Activated naive CD4-positive, alpha-beta T cell (primary cell): ENCODE measurements at places on chromosomes 2 and 18.

DNA sequence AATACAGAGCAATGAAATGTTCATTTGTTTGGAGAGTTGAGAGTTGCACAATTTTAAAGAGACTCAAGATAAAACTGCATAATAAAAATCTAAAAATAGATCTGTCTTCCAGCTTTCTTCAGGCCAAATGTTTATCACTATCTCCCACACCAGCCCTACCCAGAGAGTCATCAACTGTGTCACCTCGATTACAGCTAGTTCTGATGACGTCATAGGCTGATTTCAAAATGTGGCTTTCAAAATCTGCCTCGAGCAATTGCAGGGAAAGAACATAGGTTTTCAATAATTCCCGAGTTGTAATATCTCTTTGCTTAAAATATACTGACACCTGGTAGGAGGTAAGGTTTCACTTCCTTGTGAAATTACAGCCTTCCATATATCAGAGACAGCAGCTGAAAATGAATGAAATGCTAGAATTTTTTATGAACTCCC lies 677.6 kb upstream of the ID2 start:
- no peak for DNase-seq

DNA sequence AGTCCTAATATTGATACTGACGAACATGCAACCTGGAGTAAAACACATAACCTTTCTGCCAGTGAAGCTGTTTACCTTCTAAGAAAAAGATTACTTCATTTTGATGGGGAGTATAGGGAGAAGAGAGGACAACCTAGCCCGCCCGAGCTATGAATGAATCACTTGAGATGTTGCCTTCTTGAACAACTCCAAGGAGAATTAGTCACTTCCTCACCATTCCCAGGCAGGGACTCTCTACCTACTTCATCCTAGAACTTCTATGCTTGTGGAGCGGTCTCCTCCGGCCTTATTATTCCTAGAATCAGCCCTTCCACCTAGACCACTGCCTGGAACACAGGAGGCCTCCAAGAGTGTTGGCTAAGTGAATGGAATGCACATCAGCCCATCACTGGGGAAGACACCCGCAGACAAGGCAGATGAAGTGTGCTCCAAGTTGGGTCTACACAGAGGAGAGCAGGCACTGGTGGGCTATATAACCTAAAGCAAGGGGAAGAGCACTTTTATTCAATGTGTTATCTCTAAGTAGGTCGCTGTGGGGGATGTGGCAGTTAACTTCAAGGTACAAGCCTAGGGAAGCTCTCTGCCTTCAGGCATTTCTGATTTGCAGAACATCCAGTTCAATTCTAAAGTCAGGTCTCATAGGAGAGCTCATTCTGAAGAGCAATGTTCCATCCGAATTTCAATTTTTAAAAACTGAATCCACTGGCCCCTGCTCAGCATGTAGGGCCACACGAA lies 57.4 kb downstream of the STK39 start:
- no peak for DNase-seq

- DNase-seq: no peak
These were observed 238.3 kb downstream of the PRKCE start for GRCh38 chr2:45889620-45890370.

DNA sequence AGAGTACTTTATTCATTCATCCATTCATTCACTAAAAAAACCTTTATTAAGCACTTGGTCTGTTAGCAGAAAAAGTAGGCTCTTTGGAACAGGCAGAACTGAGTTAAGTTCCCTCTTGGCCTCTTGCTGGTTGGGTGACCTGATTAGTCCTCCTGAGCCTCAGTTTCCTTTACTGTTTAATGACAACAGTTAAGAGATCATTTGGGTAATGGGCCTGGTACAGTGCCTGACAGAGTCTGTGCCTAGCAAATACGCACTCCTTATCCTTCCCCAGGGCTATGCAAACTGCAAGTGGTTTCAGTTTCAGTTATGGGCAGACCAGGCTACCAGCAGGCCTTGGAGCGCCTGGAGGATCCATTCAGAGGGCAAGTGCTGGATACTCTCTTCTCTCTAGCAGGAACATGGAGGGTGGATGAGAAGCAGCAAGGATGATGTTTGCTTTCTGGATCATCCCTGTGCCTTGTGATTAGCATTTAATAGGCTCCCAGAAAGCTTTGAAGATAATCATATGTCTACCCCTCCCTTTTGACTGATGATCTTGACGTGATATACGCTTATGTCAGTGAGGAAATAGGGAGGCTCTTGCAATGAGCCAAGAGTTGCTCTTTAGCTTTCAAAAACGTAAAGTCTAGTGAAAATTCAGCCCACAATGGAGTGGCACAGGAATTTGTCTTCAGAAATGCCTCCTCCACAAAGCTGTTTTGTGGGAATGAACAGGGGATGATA lies 12.4 kb upstream of the TAF1B start:
- no peak for DNase-seq

GRCh38 chr18:69882965-69883668 lies 64.6 kb downstream of the CD226 start:
- no peak for DNase-seq

DNA sequence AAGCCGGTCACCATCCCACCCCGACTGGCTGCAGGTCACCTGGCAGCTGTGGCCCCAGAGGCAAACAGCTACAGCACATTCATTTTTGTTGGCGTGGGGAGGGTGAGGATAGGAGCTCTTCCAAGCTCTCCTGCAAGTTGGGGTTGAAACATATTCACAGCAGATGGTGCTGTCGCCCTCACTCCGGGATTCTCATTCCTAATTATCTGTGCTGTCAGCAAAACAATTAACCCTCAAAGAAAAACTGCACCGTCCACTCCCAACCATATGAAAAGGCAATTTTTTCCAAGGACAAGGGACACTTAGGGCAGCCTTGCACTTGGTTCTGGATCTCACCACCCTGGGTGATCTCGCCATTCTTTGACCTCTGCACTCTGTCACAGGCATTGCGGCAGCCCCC lies 68.6 kb downstream of the ZBTB7C start:
- DNase-seq: no peak

DNA sequence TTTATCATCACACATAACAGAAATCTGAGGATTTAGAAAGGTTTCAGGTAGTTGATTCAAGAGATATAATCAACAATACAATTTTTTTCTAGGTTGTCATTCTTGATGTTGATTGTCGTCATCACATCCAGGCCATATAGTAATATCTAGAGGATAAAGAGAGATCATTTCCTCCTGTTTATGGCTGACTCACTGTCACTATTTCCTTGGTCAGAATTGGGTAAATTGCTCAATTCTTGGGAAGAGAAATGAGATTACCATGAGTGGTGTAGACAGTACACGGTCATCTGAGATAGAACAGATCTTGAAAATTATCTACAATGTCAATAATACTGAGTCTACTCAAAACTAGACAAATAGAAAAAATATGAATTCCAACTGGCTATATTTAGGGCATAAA lies 78.8 kb downstream of the ZNF804A start:
- DNase-seq: no peak

- DNase-seq: no peak
These were observed 1.6 kb upstream of the IGFBP5 start for GRCh38 chr2:216696751-216697560.

GRCh38 chr2:152421521-152422370 lies 86.8 kb downstream of the FMNL2 start:
- DNase-seq: no peak

DNA sequence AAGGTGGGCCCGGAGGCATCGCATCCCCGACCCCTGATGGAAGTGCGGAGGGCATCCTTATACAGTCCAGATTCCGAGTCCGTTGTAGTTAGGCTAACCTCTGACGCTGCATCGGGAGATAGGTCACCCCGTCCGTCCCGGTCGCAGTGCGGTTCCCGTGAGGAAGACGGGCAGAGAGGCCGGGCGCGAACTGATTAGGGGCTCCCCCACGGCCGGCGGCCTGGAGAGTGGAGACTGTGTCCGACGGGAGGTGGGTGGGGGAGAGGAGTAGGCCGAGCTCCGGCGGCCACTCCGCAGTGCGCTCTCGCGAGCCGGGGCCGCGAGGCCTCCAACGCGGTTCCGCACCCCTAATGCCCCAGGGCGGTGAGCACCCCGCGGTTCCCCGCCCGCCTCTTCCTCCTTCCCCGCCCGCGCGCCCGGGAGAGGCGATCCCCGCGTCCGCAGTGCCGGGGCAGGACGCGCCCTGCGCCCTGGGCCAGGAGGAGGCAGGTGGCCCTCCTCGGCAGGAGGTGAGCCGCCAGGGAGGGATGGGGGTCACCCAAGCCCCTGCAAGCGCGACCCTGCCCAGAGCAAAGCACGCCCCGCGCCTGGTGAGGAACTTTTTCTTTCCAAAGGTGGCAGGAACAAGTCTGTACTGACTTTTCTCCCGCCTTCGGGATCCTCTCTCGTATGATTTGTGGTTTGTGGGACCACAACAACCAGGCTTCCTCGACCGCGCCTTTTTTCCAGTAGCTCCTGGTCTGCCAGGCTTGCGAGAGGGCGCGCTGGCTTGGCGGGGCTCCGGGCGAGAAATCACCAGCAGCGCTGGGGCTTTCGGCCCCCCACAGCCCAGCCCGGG lies 1.4 kb upstream of the SP5 start:
- no peak for DNase-seq

- no peak for DNase-seq
These were observed 31.6 kb downstream of the CYBRD1 start for GRCh38 chr2:171553858-171554257.

- no peak for DNase-seq
These were observed 25.7 kb downstream of the TMEM177 start for GRCh38 chr2:119704670-119705120.

GRCh38 chr2:159088906-159089305 lies 120.5 kb downstream of the TANC1 start:
- no peak for DNase-seq

DNA sequence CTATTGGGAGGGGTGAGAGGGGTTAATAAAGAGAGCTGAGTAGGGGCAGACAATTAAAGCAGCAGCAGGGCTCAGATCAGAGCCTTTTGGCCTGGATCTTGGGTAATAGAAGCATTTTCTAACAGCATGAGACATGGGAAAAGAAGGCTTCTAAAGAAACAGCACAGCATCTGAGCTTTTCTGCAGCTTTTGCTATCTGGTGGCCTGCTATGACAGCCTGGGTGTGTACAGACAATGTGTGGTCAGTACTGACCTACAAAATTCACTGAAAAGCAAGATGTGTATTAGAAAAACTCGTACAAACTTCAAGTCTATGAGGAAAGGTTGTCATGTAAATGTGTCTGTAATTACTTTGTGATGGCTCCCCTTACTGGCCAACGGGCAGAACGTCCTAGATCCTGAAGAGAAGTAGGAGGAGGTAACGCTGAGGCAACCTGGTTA lies 95.6 kb downstream of the GALNT3 start:
- no peak for DNase-seq

GRCh38 chr2:43707255-43708015 lies 31.2 kb upstream of the C1GALT1C1L start:
- DNase-seq: no peak

- DNase-seq: no peak
These were observed 135.3 kb upstream of the SH3BP4 start for GRCh38 chr2:234816491-234816890.

DNA sequence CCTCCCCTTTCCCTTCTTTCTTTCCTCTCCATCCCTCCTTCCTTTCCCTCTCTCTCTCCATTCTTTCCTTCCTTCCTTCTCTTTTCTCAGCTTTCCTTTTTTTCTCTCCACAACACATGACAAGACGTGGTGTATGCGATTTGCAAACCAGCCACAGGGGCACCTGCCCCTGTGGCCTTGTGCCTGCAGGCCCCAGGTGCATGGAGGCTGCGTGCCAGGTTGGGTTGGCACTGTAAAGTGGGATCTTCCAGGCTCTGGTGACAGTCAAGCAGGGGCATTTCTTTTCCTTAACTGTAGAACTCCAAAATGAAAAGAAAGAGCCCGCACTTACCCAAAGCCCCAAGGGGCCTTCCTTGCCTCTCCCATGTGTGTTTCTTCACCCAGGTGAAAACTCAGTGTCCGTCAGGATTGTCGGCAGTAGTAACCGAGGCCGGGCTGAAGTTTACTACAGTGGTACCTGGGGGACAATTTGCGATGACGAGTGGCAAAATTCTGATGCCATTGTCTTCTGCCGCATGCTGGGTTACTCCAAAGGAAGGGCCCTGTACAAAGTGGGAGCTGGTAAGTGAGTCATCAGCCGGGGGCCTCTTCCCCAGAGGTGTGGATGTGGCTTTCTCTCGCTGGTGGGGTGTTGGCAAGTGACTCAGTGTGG lies 50.9 kb downstream of the MARCO start:
- no peak for DNase-seq

DNA sequence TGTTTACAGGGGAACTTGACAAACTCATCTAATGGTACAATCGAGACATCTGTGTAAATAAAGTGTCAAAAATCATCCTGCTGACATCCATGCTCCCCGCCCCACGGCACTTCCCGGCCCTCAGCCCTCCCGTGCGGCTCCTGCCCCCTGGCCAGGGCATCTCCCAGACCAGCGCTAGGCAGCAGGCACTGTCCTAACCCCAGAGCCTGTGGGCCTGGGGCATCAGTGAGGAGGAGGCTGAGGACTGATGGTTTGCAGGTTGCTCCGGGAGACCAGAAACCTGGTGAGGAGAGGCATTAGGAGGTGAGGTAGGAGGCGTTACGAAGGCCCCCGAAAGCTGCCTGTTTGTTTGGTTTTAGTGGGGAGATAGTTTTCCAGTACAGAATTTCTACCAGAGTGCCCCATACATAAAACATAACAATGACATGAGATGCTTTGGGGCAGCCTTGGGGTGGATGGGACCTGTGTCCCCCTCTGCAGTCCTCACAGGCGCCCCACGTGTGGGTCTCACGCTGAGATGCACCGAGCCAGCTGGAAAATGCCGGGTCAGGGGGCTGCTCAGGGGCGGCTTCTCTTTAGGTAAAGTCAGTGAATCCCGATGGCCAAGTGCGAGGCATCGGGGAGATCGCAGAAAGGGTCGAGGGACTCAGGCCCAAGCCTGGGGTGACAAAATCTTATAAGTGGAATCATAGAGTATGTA lies 114.2 kb downstream of the RTP5 start:
- DNase-seq: no peak
